Skin of body (tissue), 3 donors: ENCODE measurements at places on chromosomes 4 and X. TPM values are rescaled to one million over a fixed set of nuclear protein-coding genes. Genes with fewer than 3 reads are reported as not detected.

AMBN gene
- not detected for total RNA-seq

DNA sequence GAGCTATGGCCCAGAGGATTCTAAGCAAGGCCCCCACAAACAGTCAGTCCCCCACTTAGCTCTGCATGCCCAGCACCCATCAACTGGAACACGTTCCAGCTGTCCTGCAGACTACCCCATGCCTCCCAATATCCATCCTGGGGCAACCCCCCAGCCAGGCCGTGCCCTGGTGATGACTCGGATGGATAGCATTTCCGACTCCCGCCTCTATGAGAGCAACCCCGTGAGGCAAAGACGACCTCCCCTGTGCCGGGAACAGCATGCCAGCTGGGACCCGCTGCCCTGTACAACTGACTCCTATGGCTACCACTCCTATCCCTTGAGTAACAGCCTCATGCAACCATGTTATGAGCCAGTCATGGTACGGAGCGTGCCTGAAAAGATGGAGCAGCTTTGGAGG lies 32.0 kb downstream of the LAS1L start:
- DNase-seq, result no peak

- DNase-seq, result no peak
Measured at GRCh38 chr4:86091201-86091600, 268.7 kb downstream of the MAPK10 start.

DAPP1 gene
- 27.6 TPM for total RNA-seq

CSN1S1 gene
- not detected for total RNA-seq

DNA sequence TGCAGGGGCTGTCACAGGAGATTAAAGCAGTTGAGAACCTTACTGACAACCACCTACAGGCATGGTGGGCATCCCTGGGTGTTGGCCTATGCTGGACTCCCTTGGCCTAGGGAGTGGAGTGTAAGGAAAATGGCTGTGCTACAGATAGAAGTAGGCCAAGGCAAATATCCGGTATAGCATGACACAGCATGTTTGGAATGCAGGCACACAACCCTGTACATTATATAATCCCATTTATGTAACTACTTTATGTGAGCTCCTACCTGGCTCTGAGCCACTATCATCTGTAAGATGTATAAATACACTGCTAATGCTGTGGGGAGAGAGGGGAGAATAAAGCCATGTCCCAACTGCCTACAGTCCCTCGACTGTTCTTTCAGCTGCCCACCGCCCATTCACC lies 38.7 kb upstream of the KCTD8 start:
- DNase-seq, result no peak

- no peak for DNase-seq
Measured at GRCh38 chr4:181504924-181505323, 738.3 kb upstream of the TENM3 start.

GRCh38 chr4:134174271-134174670 lies 27.3 kb downstream of the PABPC4L start:
- no peak for DNase-seq

GRCh38 chrX:115183980-115184379 lies 5.2 kb upstream of the RBMXL3 start:
- DNase-seq, result no peak

LNX1 gene
- 6.9 TPM for total RNA-seq

GRCh38 chr4:11585506-11585905 lies 156.8 kb upstream of the HS3ST1 start:
- no peak for DNase-seq

CFAP47 gene
- total RNA-seq, result 0.10 TPM

POU4F2 gene
- total RNA-seq, result not detected

BTC gene
- total RNA-seq, result 4.1 TPM

FATE1 gene
- total RNA-seq, result 0.20 TPM

DNA sequence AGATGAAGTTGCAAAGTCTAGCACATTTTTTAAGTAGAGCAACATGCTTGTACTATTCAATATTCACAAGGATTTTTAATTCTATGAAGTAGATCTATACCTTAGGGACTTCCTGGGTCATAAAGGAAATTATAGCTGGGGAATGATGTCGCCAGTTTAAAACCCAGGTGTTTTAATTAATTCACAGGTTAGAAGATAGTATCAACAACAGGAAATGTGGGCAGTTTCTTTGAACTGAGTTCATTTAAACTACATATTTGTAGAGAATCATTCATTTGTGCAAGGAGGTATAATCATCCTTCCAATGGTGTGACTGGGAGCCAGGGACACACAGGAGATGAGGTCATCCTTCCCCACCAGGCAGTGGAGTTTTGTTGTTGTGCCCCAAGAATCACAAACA lies 181.3 kb upstream of the KLF3 start:
- no peak for DNase-seq

DNA sequence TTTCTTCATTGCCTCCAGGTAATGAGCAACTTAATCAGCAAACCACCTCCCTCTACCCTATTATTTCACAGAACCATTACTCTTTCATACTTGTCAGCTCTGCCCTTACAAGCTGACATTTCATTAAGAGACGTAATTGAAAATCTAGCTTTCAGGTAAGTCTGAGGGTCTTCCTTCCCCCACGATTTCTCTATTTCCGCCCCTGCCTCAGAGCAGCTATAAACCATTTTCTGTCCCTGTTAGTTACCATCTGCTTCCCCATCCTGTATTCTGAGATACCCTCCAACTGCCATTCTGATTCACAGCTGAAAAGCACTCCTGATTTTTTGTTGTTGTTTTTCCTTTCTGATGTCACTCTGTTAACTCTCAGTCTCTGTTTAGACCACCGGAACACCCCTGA lies 37.1 kb downstream of the SH3RF1 start:
- no peak for DNase-seq

- DNase-seq, result no peak
Measured at GRCh38 chr4:103092245-103092644, 7.4 kb downstream of the BDH2 start.
